ENCODE measurements at places on chromosomes 2 and 18.

- no peak for DNase-seq
Measured at GRCh38 chr2:193679847-193680246, 1485.1 kb upstream of the TMEFF2 start.

- no peak for DNase-seq
Measured at GRCh38 chr2:200761266-200761665, 50.4 kb upstream of the BZW1 start.

DNA sequence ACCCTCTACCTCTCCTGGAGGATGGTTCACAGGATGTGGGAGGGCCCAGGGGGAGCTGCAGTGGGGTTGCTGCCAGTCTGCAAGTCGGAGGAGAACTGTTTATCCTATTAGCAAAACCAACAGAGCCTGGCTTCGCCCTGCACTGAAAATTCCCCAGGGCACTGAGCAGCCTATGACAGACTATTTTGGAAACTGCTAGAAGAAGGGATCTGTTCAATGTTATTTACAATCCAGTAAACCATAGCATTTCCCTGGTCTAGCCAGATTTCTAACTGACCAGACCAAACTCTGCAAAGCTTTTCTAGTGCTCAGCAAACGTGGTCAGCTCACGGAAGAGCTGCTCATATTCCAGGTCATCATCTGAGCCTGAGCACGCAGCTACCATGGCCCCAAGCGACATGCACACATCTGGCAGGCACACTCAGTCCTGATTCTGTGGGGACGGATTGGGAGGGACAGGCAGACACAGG lies 64.8 kb upstream of the PID1 start:
- DNase-seq: no peak

DNA sequence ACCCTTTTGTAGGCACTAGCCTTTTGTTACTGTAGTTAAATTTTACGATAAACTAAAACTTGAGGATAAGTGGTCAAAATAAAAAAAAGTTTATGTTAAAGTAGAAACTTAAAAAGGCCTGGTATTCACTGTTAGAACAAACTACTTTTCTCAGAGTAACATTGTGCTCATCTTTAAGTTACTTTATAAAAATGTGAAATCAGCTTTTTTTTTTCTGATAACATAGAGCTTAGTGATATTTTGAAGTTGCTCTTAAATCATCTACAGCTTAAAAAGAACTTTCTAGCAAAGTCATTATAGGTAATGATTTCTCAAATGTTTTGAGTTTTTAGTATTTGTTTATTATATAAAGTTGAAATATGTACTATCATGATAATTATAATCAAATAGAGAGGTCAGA lies 125.3 kb downstream of the CAMKMT start:
- DNase-seq: no peak

GRCh38 chr2:164947281-164947680 lies 8.0 kb downstream of the SLC38A11 start:
- no peak for DNase-seq

DNA sequence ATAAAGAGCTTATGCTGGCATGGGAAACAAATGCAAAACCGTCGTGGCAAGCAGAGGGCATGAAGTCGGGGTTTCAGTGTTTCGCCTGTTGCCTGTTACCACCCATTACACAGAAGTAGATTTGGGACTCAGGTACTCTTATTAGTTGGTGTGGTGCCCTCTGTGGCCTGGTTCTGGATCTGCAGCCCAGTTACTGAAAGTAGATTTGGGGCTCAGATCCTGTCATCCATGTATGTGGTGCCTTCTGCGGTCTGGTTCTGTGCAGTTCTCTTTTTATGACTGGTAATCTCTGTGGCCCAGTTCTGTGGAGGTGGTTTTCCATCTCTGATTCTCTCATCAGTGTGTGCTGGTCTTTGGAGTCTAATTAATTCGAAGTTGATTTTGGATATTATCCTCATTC lies 45.2 kb downstream of the ADNP2 start:
- DNase-seq: no peak

GRCh38 chr2:30293303-30293921 lies 62.1 kb downstream of the LBH start:
- DNase-seq: no peak

DNA sequence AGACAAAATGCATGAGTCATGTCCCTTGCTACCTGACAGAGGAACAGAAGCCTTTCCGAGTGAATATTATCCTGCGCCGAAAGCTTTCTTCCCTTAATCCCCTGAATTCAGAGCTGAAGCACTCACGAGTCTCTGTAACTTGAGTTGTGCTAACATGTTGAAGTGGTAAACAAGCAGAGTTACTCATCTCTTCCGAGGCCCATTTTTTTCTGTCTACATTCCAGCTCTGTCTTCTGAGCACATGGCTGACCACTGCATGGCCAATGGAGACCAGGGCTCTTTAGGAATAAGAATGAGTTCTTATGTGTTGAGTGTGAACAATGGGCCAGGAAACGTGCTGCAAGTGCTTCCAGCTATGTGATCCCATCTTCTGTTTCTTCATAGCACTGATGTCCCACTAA lies 73.1 kb upstream of the PID1 start:
- no peak for DNase-seq

DNA sequence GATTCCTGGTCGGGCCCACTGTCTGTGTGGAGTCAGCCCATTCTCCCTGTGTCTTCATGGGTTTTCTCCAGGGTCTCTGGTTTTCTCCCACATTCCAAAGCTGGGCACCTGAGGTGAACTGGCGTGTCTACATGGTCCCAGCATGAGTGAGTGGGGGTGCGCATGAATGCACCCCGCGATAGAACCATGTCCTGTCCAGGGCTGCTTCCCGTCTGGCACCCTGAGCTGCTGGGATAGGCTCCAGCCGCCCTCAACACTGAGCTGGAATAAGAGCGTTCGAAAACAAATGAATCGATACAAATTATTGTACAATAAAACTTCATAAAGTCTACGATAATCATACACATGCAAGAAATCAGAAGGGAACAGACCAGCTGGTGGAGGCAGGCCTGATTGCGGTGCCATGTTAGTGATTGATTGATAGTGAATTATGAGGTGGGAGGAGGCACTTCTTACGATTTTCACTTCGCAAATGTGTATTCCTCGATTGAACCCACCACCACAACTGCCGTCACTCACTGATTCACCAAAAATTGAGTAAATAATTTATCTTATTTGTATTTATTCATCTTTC lies 186.6 kb downstream of the MGAT5 start:
- no peak for DNase-seq

DNA sequence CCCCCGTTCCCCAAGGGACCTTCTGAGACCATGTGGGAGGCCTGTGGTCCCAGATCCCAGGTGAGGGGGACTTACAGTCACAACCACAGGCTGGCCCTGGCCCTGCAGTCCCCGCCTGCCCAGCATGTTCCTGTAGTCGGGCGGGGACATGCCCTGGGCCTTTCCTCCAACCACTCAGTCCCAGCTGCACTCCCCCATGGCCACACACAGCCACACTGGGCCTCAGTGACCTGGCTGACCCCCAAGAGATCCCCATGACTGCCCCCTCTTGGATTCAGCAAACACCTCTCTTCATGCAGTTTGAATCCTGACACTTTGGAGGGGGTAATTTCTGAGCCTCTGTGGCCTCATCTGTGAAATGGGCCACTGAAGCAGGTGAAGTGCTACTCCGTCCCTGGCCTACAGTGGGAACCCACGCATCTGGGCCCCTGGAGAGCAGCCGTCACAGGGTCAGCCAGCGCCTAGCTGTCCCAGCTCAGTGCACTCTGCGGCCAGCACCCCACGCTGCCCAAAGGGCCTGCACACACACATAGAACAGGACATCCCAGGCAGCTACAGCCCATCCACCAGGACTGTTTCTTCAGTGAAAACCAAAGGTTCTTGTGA lies 12.7 kb upstream of the ARHGEF4 start:
- DNase-seq: no peak

- DNase-seq: no peak
Measured at GRCh38 chr2:236215761-236216333, 47.7 kb upstream of the GBX2 start.

DNA sequence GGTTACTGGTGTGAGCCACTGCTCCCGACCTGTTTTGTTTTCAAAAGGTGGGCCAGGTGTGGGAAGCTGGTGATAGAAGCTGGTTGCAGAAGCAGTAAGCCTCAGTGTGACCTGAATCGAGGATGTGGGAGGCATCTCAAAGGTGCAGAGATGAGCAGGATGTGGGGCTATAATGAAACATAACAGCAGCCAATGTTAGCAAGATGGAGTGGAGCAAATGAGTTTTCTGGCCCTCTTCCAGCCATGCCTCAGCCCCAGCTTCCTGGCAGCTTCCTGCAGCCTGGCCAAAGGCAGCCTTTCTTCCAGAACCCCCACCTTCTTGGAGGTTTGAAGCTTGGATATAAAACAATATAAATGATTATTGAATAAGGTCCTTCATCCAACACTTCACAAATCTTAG lies 184.8 kb downstream of the NCK2 start:
- no peak for DNase-seq

- DNase-seq: no peak
Measured at GRCh38 chr2:172340394-172340793, 87.0 kb upstream of the ITGA6 start.

- no peak for DNase-seq
Measured at GRCh38 chr18:43744960-43745745, 467.9 kb upstream of the SYT4 start.

DNA sequence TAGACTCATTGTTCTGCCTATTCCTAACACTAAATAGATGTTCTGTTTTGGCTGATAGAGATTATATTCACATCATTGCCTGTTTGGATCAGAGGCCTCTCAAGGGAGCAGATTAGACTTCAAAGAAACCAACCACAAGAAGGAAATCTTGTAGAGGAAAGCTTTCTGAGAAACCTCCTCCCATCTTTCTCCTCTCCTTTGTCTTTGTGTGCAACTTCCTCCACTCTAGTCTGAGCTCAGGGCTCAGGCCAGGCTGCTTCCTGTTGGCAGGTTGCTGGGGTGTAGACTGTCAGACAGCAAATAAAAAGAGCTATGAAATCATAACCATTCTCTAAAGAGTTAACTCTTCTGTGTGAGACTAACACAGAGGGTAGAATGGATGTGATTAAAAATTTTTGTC lies 113.0 kb downstream of the TGFA start:
- no peak for DNase-seq

GRCh38 chr2:70388128-70388527 lies 86.3 kb upstream of the FAM136A start:
- no peak for DNase-seq

GRCh38 chr2:12289120-12289802 lies 427.5 kb upstream of the TRIB2 start:
- DNase-seq: no peak

- no peak for DNase-seq
Measured at GRCh38 chr2:157871415-157871814, 4.7 kb downstream of the ACVR1 start.

DNA sequence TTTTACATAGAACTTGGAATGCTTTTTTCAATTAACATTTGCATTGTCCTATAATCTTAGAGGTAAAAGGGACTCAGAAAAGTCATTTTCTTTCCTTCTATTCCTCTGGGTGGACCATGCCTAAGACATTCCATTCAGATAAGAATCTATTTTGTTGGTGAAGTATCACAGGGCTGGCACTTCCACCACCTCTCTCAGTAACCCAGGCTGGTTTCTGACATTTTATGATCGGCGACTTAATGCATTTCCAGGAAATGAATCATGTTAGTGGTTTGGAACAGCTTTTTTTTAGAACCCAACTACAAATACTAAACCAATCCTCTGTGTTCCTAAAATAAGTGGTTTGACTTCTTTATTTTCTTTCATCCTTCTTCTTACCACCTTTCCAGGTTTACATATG lies 27.0 kb downstream of the GAD1 start:
- no peak for DNase-seq

- DNase-seq: no peak
Measured at GRCh38 chr2:196875414-196875813, 51.1 kb downstream of the PGAP1 start.

GRCh38 chr18:6606411-6607085 lies 123.0 kb upstream of the ARHGAP28 start:
- DNase-seq: no peak

DNA sequence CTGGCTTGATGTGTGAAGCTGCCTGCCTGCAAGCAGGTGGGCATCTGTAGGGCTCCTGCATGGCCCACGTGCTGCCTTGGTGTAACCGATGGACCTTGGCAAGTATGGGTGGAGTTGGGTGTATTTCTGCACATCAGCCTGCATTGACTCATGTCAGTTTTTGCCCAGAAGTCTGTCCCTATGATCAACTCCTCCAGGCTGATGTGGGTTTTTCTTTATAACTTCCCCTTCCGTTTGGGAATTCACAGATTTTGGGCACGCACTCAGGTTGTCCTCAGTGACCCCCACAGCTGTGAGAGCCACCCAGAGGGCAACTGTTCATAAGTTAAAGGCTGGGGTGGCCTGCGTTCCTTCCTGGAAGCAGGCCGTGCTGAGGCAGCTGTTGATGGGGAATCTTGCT lies 123.3 kb downstream of the NCK2 start:
- DNase-seq: no peak

GRCh38 chr2:8169443-8169842 lies 512.4 kb upstream of the ID2 start:
- no peak for DNase-seq

GRCh38 chr2:121246704-121247255 lies 38.2 kb downstream of the TFCP2L1 start:
- DNase-seq: no peak

- no peak for DNase-seq
Measured at GRCh38 chr2:179790235-179791217, 70.9 kb downstream of the ZNF385B start.

DNA sequence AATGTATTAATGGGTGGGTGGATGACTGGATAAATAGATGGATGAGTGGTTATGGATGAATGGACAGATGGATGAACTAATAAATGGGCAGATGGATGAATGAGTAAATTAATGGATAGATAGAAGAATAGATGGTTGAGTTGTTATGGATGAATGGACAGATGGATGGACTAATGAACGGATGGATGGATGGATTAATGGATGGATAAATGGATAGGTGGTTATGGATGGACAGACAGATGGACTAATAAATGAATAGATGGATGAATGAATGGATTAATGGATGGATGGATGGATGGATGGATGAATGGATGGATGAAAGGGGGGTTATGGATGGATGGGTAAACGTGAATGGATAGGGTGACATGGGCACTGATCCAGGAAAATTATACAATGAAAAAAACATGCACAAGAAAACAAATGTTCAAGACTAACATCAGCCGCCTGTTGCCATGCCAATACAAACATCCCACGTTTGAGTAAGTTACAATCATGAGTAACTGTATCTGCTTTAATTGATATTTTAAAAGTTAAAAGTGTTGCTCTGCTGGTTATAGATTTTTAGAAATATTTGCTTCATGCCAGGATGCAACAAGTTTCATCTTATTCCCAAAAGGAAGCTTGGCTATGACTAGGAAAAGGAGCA lies 20.8 kb downstream of the PXDN start:
- no peak for DNase-seq

DNA sequence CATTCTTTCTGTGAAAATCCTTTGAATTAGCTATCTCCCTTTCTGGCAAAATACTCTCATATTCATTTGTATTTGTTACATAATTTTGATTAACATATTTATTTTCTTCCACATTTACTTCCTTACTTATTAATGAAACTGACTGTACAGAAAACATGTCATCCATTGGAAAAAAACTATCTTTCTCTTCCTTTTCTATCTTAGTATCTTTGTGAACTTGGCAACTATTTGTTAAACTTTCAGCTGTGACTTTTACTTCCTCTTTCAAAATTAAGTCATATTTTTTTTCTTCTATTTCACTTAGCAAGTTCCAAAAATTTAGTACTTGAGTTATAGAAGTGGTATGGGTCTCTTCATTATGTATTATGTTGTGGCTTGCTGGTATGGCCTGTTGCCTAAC lies 2.6 kb downstream of the RAD51AP2 start:
- no peak for DNase-seq

Data from NCI-H187 treated with DMSO at 0.1 percent for 48 hours (cell line).